ENCODE measurements at places on chromosomes 2 and 18. TPM values are rescaled to one million over a fixed set of nuclear protein-coding genes. Genes with fewer than 3 reads are reported as not detected.

APOB gene
- 0.09 TPM for total RNA-seq

GRCh38 chr2:64751286-64752260 lies 97.9 kb upstream of the SERTAD2 start:
- DNase-seq: peak; percentile 88

MAP3K19 gene
- total RNA-seq: not detected

DNA sequence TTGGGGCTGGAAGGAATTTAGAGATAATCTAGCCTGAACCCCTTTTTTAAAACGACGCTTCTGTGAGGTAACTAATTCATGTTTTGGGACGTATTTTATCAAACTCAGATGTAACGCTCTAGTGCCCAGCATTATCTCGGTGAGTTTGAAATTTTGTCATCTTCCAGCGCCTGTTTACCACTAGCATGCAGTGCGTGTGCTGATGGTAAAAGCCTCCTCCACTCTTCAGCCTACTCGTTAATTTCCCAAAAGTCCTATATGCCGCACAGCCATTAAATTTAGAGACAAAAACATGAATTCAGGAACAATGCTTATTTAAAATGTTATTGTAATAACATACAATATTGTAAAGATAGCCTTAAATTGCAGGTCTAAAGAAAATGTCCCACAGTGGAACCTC lies 2.8 kb downstream of the ZCCHC2 start:
- no peak for DNase-seq

DNA sequence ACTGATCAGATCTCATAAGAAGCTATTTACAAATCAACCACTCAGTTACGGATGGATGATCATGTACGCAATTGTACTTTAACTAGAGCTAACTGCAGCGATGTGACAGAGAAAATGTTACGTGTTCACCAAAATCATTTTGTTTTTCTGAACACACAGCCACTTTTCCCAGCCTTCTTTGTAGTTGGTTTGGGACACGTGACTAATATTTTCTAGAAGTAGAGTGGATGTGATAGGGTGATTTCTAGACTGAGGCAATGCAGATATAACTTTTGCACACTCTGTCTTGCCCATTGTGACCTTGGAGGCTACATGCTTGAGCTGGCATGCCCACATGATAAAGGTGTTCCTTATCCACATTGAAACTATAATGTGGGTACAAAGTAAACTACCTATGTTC lies 9.9 kb upstream of the SLC9A4 start:
- no peak for DNase-seq

COX5B gene
- total RNA-seq: 142 TPM

- no peak for DNase-seq
Observed at GRCh38 chr2:196421880-196422279, 217.6 kb upstream of the CCDC150 start.

- no peak for DNase-seq
Observed at GRCh38 chr2:10382354-10383061, 65.6 kb downstream of the ODC1 start.

PJVK gene
- total RNA-seq: 5.8 TPM

DNA sequence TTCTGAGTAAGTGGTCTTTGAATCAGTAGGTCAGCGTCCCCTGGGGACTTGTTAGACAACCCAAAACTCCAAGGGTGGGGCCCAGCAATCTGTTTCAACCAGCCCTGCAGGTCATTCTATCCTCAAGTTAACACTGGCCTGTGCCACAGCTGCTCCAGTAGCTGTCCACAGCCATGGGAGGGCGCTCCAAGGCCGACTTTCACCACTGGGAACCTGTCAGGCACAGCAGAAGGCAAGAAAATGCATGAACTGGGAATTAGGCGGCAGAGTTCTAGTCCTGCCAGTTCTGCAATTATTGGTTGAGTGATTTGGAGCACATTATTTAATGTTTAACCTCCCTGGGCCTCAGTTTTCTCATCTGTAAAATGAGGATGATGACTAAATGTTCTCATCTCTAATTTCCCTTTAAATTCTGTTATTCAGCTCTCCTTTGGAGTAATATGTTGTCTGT lies 17.4 kb upstream of the MRPL33 start:
- DNase-seq: peak; percentile 76
